Stimulated activated naive CD4-positive, alpha-beta T cell treated with Interleukin-2 at 50 U/mL for 16 hours (primary cell): ENCODE measurements at places on chromosomes 2 and 18.

DNA sequence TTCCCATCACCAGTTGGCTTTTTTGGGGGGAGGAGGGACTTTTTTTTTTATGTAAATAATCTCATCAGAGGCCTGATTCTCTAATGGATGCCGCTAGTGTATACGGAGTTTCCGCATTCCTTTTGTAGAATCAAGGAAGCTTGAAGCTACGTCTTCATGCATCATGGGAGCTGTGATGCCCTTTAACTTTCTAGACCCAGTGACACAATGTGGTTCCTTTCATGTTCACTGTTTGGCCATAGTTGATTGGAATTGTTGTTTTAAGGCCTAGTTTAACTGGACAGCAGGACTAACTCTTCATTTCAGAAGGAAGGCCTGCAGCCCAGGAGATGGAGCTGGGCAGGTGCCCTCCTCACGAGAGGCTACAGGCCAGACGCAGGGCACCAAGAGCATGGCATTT lies 287.9 kb downstream of the AGAP1 start:
- no peak for DNase-seq

GRCh38 chr2:115115135-115115534 lies 672.7 kb downstream of the DPP10 start:
- DNase-seq, result no peak

DNA sequence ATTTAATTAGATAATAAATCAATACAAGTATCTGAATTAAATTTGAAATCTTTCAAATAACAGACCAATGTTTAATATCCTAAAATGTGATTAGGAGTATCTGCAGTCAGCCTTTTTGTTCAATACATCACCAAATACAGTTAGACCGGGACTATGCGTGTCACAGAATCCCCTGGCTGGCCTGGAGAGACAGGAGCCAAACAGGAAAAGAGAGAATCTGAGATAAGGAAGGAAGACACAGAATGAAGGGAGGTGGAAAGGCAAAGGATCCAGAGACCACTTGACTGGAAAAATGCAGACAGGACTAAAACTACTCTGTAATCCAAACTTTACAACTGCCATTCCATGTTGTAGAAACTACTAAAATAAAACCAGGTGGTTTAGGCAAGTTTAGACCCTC lies 66.3 kb downstream of the SIGLEC15 start:
- DNase-seq, result no peak

DNA sequence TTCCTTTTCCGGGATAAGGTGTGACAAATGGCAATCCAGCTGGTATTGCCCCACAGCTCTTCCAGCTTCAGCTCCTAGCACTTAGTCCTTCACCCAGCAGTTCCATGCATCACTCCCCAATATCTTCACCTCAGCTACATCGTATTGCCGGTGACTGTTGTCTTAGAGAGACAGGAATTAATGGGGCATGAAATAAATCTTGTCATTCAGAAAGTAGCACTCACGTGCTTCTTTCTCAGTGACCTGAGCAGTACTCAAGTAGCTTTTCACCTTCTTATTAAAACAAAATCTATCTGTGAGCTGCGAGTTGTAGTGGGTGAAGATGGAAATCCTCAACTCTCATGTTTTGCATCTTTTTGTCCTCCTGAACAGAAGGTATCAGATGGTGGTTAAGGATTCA lies 72.8 kb downstream of the PTH2R start:
- DNase-seq, result no peak

DNA sequence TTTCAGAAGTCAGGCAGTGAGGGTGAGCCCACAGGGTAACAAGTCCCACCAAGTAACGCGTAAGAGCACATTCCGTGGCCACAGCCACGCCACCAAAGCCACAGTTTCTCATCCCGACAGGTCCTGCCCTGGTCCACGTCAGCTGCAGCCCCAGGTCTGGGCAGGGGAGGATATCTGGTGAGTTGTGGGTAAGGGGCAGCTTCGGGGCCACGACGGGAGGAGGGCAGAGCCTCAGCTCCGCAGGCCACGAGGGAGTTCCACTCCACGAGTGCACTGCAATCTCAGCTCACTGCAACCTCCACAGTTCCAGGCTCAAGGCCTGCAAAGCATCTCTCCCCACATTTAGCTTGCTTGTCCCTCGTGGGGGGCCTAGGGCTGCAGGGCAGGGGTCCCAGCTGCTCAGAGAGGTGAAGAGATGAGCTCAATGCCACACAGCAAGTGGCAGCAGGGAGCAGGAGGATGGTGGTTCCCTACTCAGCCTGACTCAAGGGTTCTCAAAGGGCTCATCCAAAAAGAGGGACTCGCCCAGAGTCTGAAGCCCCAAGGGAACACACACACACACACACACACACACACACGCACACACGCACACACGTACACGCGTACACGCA lies 12.5 kb downstream of the SNORC start:
- DNase-seq, result no peak

DNA sequence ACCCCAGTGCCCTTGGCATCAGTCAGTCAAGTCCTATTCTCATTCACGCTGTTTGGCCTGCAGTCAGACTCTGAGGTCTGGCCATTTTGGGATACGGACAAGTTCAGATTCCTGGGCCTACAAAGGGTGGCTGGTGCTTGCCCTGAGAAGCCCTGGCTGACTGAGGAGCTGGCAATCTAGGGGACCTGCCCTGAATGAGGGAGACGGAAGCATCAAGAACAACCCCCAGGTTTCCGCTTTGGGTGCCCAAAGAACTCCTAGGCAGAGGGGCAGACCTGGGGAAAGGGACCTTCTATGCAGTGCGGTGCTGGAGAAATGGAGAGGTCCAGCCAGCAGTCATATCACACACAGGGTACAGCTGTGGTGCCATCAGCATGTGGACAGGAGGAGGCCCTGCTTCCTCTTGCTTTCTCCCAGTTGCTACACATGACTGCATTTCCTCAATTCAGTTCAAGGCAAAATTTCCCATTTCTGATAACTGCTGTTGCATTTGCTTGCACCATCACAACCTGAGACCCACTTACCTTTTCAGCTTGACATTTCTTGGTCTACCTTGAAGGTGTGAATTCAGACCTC lies 70.9 kb upstream of the LGALSL start:
- DNase-seq, result no peak

GRCh38 chr2:142082368-142082767 lies 48.4 kb downstream of the LRP1B start:
- no peak for DNase-seq

DNA sequence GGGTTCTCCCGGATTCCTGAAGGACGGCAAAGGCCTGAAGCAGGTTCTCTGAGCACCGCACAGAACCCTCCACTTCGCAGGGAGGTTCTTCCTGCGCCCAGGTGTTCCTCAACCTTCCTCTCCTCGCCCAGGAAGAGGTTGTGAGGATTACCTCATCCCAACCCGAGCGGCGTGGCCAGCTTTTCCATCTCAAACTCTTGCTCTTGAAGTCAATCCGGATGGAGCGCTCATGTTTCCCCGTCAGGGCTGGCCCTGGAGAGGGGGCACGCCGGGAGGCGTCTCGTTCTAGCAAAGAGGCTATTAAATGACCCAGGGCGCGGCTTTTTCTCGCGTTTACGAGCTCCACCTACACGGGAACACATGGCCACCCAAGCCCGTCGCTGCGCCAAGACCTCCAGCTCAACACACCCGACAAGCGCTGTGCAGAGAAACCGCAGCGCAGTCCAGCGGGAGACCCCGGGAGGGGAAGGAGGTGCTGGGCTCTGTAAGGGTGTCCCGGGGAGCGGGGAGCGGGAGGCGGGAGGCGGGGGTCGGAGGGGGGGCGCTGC lies 540 bp upstream of the RAB10 start:
- no peak for DNase-seq

DNA sequence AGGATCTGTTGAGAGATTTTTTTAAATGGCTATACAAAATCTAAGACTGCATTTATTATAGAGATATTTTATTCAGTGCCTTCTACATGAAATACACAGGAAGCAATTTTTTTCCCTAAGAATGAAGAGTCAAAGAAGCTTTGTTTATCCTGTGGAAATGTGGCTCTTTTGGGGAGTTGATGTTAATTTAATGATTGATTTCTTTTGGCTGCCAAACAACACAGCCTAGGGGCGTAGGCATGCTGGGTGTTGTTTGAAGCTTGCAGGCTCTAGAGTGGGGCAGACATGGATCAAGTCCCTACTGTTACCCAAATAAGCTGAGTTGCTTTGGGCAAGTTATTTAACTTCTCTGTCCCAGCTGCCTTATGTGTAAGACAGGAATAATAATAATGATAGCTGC lies 21.1 kb upstream of the PLEK start:
- no peak for DNase-seq

GRCh38 chr2:54107903-54108615 lies 7.4 kb upstream of the ACYP2 start:
- DNase-seq, result no peak

GRCh38 chr18:36264283-36264682 lies 33.2 kb upstream of the FHOD3 start:
- DNase-seq, result no peak

DNA sequence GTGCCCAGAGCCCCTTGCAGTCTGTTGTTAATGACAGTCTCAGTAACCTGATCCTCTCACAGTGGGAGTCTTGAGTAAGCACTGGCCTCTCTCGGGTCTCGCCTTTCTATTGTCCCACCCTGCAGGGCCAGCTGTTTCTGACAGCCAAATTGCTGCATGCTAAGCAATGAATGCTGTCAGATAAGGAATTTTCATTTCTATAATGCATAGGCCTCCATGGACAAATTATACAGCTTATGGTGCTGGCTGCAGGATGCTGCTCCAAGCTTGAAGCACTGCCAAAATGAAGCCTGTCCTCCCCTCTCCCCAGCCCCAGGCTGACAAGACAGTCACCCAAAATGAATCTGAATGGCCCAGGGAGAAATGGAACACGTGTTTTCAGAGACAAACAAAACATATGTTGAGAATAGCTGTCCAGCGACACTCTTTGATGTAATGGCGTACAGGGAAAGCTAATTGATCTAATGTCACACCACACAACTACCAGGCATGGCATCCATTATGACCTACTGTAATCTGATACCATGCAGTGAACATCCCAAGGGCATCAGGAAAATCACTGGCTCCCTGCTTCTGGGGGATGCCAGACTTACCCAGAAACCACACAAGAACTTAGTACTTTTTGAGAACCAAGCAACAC lies 36.8 kb downstream of the ACVR1 start:
- no peak for DNase-seq

GRCh38 chr2:164745012-164745797 lies 96.4 kb downstream of the COBLL1 start:
- DNase-seq, result no peak

DNA sequence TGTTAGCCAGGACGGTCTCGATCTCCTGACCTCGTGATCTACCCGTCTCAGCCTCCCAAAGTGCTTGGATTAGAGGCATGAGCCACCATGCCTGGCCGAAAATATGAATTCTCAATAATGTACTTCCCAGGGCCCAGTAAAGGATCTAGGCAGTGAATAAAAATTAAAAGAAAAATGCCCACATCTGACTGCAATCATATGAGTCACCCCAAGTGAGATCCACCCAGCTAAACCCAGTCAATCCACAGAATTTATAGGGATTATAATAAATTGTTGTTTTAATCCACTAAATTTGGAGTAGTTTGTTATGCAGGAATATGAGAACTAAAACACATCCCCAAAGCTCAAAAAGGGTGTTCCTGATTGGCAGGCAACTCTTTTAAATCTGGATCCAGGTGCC lies 93.5 kb upstream of the STK39 start:
- DNase-seq, result no peak

DNA sequence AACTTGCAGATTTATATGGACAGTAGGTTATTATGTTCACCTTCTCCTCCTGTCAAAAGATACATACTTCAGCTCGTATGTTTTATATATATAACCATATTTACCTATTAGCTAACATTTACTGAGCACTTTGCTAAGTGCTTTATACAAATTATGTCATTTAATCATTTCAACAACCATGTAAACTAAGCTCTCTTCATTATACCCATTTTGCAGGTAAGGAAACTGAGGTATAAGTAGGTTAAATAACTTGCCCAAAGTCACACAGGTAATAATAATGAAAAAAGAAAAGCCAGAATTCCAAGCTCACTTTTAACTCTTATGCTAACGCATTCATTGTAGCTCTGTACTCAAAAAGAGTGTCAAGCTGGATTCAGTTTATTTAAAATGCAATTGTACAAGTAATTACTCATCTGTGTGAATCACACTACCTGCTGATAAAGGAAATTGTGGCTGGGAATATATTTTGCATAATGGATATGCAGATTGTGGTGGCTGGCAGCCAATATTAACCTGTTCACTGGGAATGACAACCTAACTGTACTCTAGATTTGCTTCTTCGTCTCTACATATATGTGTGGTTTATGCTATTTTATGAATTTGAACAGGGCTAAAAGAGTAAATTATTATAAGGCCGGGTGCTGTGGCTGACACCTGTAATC lies 20.6 kb downstream of the SLC16A14 start:
- DNase-seq, result no peak

DNA sequence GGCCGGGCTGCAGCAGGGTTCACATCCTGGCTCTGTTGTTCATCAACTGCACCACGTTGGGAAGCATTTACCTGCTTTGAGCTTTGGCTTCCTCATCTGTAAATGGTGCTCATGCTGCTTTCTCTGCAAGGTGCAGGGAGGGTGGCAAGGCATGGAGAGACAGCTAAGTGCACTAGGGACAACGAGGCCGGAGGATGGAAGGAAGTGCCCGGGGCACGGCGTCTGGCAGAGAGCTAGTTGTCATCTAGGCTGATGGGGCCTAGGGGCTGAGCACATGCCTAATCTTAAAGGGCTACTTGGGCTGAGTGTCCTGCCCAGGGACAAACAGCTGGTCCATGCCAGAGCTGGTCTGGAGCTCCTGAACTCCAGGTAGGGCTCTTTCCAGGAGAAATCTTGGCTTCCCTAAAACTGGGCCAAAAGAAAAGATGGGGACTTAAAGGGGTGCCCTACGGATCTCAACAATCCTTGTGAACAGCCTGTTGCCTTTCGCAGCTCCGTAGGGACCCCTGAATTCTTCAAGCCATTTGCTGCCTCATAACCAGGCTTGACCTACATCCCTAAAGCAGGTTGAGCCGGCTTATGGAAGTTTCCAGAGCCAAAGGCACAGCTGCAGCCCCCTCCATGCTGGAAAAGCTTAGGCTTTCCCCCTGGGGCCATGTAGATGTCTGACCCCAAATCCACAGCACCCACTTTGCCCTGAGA lies 130.8 kb downstream of the SMAD7 start:
- no peak for DNase-seq

- no peak for DNase-seq
Observed at GRCh38 chr2:141557329-141558095, 573.3 kb downstream of the LRP1B start.

- DNase-seq, result no peak
Observed at GRCh38 chr18:23359421-23359820, 93.7 kb upstream of the RIOK3 start.

DNA sequence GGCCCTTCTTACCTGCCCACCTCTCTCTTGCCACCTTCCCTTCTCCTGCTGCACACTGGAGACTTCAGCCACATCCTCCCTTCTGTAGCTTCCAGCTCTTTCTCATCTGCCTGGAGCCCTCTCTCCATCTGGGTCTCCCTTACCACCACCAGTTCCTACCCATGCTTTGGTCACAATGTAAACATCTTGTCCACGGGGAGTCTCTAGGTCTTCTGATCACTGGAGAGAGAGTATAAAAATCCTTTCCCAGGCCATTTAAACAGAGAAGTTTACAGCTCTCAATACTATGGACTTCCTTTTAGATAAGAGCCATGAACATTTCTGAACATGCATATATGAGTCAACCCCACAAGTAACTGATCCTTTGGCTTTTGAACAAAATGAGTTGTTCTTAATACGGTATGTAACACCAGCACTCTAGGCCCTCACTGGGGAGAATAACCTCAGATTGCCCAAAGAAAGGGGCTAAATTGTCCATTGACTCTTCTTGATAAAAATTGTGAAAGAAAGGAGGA lies 5.8 kb downstream of the ARHGAP25 start:
- no peak for DNase-seq

- no peak for DNase-seq
Observed at GRCh38 chr2:16700551-16701259, 35.1 kb upstream of the CYRIA start.
